ENCODE measurements at places on chromosomes 1 and 21. TPM values are rescaled to one million over a fixed set of nuclear protein-coding genes. Genes with fewer than 3 reads are reported as not detected.

DNA sequence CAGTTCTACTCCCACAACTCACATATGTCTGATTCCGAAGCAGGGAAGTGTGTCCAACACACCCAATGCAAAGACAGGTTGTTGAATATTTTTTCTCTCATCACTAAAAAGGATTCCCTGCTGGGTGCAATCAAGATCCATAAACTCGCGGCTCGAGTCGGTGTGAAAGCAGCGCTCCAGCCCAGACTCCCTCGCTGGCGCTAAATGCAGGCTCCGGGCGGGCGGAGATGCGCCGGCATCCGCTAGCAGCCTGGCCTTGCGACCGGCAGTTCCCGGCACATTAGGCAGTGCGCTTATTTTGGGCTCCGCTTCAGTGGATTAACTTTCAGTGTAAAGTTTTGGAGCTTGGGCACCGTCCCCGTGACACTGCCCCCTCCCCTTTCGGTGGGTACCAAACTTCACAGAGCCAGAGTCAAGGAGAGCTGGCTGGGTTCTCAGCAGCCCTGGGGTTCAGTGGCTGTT is 87.7 kb upstream of the POU3F1 start:
- H3K4me1 ChIP-seq: peaks cover 24% of the 10 kb centered on the region
- no peaks in the 10 kb centered on the region for H3K36me3 ChIP-seq
- no peak for DNase-seq
- H3K4me3 ChIP-seq: no peak overlapping the region
- H3K27me3 ChIP-seq: peaks cover 12% of the 10 kb centered on the region

DNA sequence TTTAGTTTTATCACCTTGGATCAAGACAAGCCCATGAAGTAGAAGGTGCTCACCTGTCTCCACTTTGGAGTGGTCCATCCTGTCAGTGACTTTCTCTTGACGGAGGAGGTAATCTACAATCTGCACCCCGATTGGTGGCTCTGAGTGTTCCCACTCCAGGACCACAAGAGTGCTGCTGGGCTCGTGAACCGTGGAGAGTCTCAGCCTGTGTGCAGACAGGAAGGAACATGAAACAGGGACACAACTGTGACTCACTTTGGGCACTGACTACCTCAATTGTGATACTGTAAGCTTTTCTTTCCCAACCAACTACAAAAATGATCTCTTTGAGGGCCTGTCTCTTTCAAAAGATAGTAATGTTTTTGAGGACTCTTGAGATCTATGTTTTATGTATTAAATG is 280.2 kb downstream of the ASTN1 start:
- H3K27ac ChIP-seq: no peak overlapping the region
- DNase-seq: no peak
- H3K36me3 ChIP-seq: no peaks in the 10 kb centered on the region
- no peaks in the 10 kb centered on the region for H3K27me3 ChIP-seq

GRCh38 chr1:2921970-2922686 is 99.1 kb upstream of the ACTRT2 start:
- H3K27ac ChIP-seq: no peak overlapping the region
- no peaks in the 10 kb centered on the region for H3K4me1 ChIP-seq
- no peak for DNase-seq
- H3K27me3 ChIP-seq: peaks cover 17% of the 10 kb centered on the region

GRCh38 chr1:32197074-32197473 is 3.3 kb upstream of the CCDC28B start:
- H3K27me3 ChIP-seq: no peaks in the 10 kb centered on the region
- H3K4me3 ChIP-seq: no peak overlapping the region
- H3K27ac ChIP-seq: peak overlapping the region; percentile 94

DNA sequence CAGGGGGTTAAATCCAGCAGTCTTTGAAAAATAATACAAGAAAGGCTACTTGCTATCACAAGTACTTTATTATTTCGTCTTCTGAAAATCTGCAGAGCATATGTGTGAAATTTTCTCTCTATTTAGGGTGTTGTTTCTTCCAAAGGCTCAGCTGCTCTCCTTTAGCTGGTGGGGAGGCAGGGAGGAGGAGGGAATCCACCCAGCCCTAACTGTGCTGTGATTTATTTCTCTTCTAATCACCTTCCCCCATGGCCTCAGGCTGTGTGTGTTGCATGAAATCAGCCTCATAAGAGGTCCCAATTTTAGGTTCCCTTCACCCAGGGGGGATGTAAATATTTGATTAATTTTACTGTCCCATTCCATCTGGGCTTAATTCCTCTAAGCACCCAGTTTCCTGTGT is 77.6 kb upstream of the PGBD5 start:
- no peak overlapping the region for H3K4me3 ChIP-seq
- H3K27me3 ChIP-seq: no peaks in the 10 kb centered on the region
- H3K4me1 ChIP-seq: no peaks in the 10 kb centered on the region
- DNase-seq: no peak
- no peak overlapping the region for H3K27ac ChIP-seq

GRCh38 chr1:223714849-223715603 is 2.7 kb downstream of the CAPN2 start:
- DNase-seq: peak; percentile 36
- H3K4me1 ChIP-seq: peaks cover 38% of the 10 kb centered on the region
- no peaks in the 10 kb centered on the region for H3K27me3 ChIP-seq
- peak overlapping the region; percentile 96 for H3K27ac ChIP-seq
- peak overlapping the region; percentile 89 for H3K4me3 ChIP-seq

The PCP4L1 gene
- total RNA-seq: not detected

Measured in psoas muscle (tissue), 8 donors.